B cell (primary cell): ENCODE measurements at places on chromosomes 6 and 20. TPM values are rescaled to one million over a fixed set of nuclear protein-coding genes. Genes with fewer than 3 reads are reported as not detected.

THBD gene
- polyA plus RNA-seq, result 0.62 and 0.78 TPM in 2 replicates

GRCh38 chr6:150069706-150070105, 785 bp upstream of the ULBP3 start:
- peak; percentile 35 for DNase-seq

- DNase-seq, result no peak
Measured at GRCh38 chr6:154763650-154764049, 30.4 kb downstream of the SCAF8 start.

DNA sequence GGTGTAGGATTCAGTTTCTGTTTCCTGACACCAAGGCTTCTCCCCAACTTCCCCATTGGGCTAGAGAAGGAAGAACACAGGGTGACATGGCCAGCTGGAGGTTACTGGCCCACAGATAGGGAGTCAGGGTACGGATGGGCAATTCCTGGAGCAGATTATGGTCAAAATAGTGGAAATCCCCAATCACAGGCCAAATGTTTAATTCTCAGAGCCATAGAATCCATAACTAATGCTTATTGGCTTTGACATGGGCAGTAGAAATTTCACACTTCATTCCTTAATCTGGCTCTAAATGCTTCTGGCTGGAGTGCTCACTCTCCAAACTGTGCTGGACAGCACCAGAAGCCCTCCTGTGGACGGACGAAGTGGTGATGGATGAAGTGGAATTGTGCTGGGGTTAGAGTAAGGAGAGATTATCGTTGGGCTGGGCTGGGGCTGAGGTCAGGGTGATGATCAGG, 887 bp downstream of the SIGLEC1 start:
- DNase-seq, result no peak

GRCh38 chr6:134253681-134254080, 64.2 kb downstream of the SGK1 start:
- no peak for DNase-seq

FAM83D gene
- polyA plus RNA-seq, result 0.82 and 3.0 TPM in 2 replicates

DNA sequence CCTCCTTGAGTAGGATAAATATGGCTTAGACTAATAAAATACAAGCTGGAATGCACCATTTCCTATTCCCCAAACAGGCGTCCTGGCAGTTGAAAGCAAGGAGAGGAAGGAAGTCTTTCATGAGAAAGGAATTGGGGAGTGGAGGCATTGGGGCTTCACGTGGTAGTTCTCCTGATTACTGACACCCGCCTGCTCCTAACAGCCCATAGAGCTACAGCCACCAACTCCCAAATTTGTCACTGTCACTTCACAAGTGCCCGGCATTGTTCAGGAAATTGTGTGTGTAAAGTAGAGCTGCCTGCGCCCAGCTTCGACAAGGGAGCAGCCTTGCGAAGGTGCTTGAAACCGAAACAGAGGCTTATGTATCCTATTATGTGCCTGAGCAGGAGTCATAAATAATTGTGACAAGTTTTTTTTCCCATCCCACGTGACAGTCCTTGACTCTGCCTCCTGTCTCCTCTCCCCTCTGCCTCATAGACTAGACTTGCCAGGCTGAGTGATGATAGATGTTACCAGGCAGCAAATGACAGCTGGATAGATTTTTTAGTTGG, 301.7 kb upstream of the ZFP64 start:
- no peak for DNase-seq

DNA sequence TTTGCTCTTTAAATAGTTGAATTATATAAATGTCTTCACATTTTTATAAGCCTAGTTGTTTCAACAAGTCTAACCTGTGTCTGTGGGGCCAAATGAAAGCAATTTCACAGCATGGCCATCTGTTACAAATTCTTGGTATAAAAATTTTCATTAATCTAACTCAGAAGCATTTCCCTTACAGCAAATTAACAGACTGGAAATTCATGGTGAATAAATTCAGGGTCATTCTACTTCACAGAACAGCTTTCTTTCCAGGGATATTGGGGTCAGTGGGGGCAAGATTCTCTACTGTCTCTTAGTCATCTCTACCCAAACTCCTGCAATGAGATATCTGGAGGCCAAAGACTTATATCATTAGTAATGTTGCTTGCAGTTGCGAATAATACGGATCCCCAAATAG, 352.1 kb downstream of the MMUT start:
- no peak for DNase-seq

DNA sequence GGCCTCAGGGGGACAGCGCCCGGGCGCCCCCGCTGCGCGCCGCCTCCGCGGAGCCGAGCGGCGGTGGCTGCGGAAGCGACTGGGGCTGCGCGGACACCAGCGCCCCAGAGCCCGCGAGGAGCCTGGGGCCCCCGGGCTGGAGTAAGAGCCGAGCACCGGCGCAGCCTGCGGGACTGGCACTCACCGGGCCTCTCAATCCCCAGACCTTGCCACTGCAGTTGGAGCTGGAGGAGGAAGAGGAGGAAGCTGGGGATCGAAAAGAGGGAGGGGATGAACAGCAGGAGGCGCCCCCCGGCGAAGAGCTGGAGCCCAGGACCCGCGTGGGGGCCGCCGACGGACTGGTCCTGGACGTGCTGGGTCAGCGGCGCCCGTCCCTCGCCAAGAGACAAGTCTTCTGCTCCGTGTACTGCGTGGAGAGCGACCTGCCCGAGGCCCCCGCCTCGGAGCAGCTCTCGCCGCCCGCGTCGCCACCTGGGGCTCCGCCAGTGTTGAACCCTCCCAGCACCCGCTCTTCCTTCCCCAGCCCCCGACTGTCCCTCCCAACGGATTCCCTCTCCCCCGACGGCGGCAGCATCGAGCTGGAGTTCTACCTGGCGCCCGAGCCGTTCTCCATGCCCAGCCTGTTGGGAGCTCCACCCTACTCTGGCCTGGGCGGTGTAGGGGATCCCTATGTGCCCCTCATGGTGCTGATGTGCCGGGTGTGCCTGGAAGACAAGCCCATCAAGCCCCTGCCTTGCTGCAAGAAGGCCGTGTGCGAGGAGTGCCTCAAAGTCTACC, 590 bp downstream of the RNF217 start:
- DNase-seq, result no peak

GPX5 gene
- not detected in 2 replicates for polyA plus RNA-seq

DNA sequence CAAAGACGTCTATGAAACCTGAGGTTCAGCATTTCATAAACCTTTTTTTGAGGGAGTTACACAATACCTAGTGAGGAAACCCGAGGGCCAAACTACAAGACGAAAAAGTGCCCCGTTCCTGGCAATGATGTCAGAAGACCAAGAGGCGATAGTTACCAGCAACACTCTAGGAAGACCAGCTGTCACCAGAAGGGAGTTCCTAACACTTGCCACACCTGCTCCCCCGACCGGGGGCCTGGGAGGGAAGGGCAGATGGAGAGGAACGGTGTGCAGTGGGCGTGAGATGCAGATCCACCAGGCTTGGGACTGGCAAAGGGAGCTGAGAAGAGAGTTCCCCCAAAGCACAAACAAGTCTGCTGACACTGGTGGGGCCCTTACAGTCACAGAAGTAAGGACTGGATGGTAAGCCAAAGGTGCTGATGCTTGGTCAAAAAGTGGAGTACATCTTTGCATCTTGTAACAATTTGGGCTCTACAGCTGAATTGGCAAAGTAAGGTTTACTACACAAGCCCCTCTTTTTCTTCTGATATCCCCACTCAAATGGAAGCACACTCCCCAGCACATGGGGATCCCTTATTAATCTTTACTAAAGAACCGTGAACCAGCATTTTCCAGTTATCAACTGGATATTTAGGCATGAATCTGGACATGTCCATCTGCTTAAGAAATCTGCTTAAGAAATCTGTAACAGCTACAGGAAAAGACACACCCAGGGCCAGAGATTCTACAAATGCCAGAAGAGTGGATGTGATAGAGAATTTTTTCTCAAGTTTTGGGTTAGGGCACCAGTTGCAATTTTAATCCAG, 38.5 kb downstream of the PANK2 start:
- DNase-seq, result no peak

ZBP1 gene
- 69.2 and 96.2 TPM in 2 replicates for polyA plus RNA-seq
